ENCODE measurements at places on chromosomes 12 and 14. TPM values are rescaled to one million over a fixed set of nuclear protein-coding genes. Genes with fewer than 3 reads are reported as not detected.

GRCh38 chr12:27179400-27180214 is 64.5 kb upstream of the STK38L start:
- ATAC-seq, result peak; percentile 98

DNA sequence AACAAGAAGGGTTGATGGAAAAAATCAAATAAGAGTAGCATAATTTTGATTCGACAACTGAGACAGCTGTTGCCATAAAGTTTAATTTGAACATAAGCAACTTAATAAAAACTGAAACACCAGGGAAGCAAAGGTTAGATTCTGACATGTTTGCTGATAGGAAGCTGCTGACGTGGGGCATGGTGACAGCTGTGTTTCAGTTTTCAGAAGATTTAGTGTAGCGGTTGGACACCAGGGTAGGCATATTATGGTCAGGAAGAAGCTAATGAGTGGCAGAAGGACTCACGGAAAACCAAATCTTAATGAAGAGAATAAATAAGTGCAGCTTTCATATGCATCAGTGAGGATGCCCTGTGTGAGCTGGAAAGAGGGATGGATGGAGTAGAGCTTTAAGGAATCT is 336.7 kb upstream of the RPL10L start:
- no peak for ATAC-seq

DNA sequence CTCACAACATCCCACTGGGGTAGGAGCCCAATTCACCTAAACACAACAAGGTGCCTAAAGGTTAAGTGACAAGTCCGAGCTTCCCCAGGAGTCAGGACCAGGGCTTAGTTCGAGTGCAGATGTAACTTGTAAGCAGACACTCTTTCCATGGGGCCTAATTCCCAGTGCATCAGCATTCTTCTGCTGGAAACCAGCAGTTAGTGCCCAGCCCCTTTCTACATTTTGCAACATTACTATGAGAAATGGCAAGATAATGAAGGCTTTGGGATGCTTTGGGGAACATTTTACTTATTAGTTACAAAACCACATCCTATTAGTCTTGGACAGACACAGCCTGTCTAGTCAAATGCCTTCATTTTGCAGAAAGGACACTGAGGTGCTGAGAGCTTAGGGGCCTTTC is 179.8 kb downstream of the CALM1 start:
- ATAC-seq, result no peak

GRCh38 chr14:50775357-50775756 is 55.6 kb downstream of the NIN start:
- ATAC-seq, result no peak

- no peak for ATAC-seq
Measured at GRCh38 chr12:62640910-62641448, 174.4 kb downstream of the MON2 start.

DNA sequence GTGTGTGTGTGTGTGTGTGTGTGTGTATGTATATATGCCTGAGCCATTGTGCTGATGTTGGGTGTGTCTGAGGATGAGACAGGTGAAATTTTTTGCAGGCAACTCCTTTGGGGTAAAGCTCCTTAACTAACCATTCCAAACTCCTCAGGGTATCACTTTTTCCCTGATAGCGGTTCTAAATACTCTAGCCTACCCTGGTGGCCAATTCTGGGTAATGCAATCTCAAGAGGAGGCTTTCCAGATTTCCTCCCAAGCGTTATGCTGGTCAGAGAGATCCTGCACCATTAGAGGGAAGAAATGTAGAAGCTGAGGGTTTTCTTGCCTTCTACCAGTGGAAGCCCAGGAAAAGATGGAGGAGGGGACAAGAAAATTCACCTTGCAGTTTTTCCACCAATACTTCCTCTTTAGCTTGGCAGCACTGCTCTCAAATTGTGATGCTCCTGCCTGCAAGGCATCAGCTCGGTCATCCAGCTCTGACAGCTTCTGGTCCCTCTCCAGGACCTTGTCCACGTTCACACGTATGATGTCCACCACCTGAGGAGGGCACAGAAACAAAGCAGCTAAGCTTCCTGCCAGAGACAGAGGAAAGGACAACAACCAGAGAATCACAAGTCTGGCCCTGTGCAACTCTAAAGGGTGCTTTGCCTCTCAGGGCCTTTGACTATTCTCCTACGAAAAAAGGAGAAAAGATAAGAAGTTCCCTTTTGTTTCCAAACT is 4.9 kb downstream of the VAMP1 start:
- peak; percentile 54 for ATAC-seq

- no peak for ATAC-seq
Measured at GRCh38 chr14:100899884-100900771, 3.4 kb downstream of the RTL1 start.

DNA sequence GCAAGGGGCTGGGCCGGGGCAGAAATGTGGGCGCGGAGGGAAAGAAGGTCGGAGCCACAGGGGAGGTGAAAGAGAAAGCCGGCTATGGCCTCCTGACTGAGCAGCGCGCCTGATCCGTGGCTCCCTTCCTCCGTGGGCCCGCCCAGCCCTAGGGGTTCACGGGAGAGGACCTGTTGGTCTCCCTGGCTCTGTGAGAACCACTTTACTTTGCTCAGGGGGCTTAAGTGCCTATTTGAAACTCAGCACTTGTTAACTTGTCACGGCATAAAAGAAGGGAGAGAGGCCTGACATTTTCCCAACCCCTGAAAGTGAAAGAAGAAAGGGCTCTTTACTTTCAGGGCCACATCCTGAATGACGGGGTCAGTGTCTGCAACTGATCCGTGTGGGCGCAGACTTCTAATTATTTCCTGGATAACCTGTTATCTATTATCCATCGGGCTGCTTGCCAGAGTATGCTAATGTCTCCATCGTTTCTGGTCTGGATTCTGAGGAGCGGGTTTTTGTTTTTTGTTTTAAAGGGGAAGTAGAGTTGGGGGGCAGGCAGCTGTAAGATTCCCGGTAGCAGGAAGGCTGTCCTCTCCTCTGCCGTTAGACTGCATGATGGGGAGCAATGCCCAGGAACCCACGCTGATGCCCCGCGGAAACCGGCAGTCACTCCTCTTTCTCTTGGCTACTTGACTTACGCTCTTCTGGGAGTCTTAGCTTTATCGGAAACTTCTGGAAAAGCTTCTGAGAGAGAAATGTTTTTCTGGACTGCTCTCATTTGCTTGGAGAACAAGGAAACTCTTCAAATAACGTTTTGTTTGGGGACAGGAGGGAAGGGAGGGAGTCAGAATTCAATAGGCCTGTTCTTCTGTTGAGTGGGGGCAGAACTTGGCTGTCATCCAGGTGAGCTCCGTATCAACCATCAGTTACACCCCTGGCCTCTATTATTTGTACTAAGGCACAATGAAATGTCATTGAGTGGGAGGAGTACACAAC is 127.7 kb upstream of the MAX start:
- ATAC-seq, result peak; percentile 40

GRCh38 chr12:21939435-21939834 is 1.8 kb downstream of the ABCC9 start:
- ATAC-seq, result no peak

HOXC6 gene
- 1.6 TPM for total RNA-seq

CCDC85C gene
- 50.2 TPM for total RNA-seq
